ENCODE measurements at places on chromosomes 5 and 9. TPM values are rescaled to one million over a fixed set of nuclear protein-coding genes. Genes with fewer than 3 reads are reported as not detected.

DNA sequence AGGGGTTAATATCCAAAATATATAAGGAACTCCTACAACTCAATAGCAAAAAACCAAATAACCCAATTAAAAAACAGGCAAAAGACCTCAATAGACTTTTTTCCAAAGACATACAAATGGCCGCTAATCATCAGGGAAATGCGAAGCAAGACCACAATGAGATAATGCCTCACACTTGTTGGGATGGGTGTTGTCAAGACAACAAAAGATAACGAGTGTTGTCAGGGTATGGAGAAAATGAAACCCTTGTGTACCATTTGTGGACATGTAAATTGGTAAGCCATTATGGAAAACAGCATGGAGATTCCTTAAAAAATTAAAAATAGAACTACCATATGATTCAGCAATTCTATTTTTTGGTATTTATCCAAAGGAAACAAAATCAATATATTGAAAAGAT is 620.2 kb downstream of the ACTL7B start:
- DNase-seq: no peak

- no peak for DNase-seq
Observed at GRCh38 chr5:57094753-57095683, 78.8 kb upstream of the GPBP1 start.

GRCh38 chr9:385818-386398 is 171.2 kb downstream of the DOCK8 start:
- no peak for DNase-seq

DNA sequence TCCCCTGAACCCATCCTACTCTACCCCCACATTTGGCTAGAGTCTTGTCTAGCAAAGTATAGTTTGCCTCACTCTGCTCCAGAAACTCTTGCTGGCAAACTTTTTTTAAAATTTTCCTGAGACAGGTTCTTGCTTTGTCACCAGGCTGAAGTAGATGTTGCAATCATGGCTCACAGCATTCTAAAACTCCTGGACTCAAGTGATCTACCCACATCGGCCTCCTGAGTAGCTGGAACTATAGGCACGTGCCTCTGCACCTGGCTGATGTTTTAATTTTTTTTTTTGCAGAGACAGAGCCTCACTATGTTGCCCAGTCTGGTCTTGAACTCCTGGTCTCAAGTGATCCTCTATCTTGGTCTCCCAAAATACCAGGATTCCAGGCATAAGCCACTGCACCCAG is 175.8 kb upstream of the FBXL17 start:
- DNase-seq: no peak

DNA sequence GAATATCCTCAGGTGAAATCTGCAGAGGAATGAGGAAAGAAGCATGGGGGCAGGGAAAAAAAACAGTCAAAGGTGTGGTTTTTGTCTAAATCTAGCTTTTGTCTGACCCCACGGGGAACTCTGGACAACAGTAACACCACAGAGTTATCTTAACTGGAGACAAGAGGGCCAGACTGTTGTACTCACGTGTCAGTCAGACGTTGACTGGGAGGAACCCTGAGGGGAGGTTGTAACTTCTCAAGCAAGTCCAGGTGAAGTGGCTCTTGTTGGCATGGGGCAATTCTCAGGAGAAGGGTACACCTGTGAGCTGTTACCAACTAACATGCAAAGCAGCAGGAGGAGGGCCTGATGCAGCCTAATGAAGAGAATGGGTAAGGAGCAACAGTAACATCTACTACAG is 44.1 kb upstream of the SHISAL2B start:
- no peak for DNase-seq

The PCDHGA3 gene
- 0.14 TPM for total RNA-seq

The CCL27 gene
- 0.43 TPM for total RNA-seq

Measured in activated naive CD8-positive, alpha-beta T cell treated with anti-CD3 and anti-CD28 coated beads, Interleukin-2, amount 10 ng/mL, durations not matched to agents 7 days and 5 days (primary cell).